ENCODE measurements at places on chromosomes 12 and 14. TPM values are rescaled to one million over a fixed set of nuclear protein-coding genes. Genes with fewer than 3 reads are reported as not detected.

The CLMN gene
- total RNA-seq, result 0.26 TPM

The OR6C65 gene
- not detected for total RNA-seq

The GALNT4 gene
- total RNA-seq, result 9.0 TPM

The METAP2 gene
- 50.7 TPM for total RNA-seq

The CARMIL3 gene
- total RNA-seq, result not detected

The ESR2 gene
- 0.29 TPM for total RNA-seq

The TAS2R42 gene
- not detected for total RNA-seq

Measured in T-helper 17 cell (primary cell).